Fibroblast of upper back skin (primary cell): ENCODE measurements at places on chromosomes 13 and 19.

DNA sequence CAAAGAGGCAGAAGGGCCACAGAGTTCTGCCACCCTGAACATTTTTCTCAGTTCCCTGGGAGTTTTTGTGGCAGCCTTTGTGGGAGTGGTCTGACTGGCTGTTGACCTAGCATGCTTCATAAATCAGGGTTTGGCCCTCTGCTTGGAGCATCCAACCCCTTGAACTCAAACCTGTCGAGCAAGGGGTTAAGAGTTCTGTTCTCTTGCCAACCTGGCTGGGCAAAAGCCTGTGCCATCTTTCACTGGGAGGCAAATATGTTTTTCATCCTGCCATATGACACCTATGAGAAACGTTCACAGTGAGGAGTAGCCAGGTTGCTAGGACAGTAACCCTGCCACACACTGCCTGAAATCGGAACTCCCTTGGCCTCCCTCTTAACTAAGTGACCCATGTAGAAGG, 7.7 kb upstream of the TEX26 start:
- DNase-seq = no peak

DNA sequence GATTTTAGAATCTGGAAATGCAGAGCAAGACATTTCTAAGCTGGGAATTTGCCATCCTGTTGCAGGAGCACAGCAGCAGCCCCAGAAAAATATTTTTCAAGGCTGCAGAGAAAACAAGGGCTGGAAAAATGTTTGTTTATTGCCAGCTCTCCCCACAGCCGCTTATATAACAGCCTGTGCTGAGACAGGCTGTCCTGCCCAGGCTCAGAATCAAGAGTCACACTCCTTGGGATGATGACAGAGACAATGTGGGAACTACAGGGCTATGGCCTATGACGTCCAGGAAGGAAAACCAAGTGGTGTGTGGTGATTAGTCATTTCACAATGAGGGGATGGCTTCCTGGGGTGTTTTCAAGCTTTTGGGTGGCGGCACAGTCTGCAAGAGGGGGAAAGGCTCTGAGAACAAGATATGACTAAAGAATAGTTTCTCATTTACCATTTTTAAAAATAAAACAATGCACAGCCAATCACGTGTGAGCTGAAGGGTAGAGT, 136.3 kb upstream of the SERP2 start:
- peak; percentile 86 for DNase-seq

DNA sequence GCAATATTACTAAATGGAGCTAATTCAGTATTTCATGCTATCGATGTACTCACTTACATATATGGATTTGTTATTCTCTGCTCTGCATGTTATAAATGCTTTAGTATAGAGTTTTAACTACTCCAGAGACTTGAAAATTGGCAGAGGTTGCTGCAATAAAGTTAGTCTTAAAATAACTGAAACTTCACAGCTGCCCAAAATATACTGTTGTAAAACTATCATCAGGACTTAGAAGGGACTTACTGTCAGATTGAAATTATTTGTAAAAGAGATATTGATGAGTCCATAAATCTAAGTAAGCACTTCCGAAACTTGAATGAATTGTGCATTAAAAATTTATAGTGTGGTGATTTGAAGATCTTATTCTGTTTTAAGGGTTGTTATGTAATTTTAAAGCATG, 1178.2 kb upstream of the PCDH20 start:
- DNase-seq = no peak

GRCh38 chr19:12986726-12987125, 8.5 kb upstream of the NFIX start:
- DNase-seq = no peak

DNA sequence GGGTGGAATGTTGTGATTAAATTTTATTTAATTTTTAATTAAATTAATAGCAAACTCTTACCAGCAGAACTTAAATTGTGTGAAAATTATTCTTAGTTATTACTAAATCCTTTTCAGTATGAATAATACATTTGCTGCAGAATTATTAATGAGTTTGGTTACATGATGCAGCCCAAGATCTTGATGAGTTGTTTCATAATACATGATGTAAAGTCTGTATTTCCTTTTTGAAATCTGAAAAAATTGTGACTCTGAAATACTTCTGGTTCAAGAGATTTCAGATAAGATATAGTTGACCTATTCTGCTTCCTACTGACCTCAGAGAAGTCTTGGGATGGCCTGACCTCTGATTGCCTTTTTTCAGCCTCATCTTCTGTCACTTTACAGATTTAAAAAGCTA, 11.1 kb downstream of the SAE1 start:
- DNase-seq = no peak

- DNase-seq = no peak
Observed at GRCh38 chr13:26473571-26474230, 83.8 kb upstream of the WASF3 start.

DNA sequence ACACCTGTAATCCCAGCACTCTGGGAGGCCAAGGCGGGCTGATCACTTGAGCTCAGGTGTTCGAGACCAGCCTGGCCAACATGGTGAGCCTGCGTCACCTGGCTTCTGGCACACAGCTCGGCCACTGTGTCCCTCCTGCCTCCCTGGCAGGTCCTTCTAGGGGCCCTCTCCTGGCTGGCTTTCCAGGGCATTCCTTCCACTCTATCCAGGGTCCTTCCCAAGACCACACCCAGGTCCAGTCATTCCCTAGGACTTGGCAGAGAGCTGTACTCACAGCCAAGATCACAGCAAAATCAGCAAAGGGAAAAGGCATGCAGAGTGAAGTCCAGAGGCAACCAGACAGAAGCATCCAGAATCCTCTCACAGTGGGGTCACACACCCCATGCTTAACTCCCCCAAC, 9.7 kb upstream of the HSH2D start:
- DNase-seq = no peak

- peak; percentile 98 for DNase-seq
Observed at GRCh38 chr13:30972888-30973377, 40.5 kb downstream of the TEX26 start.

DNA sequence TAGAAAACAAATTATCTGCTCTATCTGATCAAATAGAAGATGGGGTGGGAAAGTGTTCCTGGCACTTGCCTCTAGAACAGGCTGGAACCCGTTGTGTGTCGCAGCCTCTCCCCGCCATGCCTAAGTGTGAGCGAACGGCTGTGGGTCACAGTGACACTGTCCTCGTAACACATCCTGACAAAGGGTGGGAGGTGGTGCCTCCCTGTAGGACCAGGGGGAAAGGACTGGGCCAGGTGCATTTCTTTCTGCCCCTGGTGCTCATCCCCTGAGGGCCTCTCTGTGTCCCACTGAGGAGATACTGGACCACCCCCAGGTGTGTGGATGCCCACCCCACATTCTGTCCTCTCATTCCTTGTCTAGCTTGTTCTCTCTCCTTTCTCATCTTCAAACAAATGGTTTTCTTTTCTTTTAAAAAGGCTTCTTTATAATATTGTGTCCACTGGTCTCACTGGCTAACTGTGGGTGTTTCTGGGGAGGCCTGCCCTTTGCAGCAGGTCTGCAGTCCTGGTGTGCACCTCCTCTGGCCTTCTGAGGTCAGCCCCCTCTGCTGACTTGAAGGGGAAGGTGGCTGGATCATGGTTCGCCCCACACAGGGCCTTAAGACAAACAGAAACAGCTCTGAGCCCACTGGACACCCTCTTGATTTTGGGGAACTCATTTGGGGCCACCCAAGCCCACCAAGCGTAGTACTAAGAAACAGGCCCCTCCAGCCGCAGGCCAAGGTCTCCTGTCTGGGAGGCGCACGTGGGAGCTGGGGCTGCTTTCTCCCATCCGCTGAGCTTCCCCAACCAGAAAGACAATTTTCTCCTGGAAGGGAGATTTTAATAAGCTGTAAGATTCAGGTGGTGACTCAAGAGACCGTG, 152.5 kb upstream of the SOX1 start:
- no peak for DNase-seq

- no peak for DNase-seq
Observed at GRCh38 chr19:8397271-8397670, 7.1 kb downstream of the RAB11B start.

GRCh38 chr13:101217086-101217485, 199.2 kb downstream of the NALCN start:
- no peak for DNase-seq

DNA sequence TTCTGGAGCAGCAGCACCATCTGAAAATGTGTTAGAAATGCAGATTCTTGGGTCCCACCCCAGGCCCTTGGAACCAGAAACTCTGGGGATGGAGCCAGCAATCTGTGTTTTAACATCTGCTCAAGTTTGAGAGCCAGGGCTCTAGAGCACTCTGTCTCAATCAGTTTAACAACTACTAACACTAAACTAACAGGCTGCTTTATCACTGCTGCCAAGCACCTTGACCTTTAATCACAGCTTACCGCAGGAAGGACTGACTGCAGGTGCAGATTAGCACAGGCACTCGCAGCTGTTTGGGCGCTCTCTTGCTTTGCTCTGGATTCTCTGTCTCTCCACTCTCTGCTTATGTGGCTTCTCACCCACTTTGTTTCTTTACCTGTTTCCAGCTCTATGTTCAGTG, 163.5 kb downstream of the MTUS2 start:
- no peak for DNase-seq

GRCh38 chr13:93118081-93118615, 108.5 kb upstream of the GPC6 start:
- no peak for DNase-seq

DNA sequence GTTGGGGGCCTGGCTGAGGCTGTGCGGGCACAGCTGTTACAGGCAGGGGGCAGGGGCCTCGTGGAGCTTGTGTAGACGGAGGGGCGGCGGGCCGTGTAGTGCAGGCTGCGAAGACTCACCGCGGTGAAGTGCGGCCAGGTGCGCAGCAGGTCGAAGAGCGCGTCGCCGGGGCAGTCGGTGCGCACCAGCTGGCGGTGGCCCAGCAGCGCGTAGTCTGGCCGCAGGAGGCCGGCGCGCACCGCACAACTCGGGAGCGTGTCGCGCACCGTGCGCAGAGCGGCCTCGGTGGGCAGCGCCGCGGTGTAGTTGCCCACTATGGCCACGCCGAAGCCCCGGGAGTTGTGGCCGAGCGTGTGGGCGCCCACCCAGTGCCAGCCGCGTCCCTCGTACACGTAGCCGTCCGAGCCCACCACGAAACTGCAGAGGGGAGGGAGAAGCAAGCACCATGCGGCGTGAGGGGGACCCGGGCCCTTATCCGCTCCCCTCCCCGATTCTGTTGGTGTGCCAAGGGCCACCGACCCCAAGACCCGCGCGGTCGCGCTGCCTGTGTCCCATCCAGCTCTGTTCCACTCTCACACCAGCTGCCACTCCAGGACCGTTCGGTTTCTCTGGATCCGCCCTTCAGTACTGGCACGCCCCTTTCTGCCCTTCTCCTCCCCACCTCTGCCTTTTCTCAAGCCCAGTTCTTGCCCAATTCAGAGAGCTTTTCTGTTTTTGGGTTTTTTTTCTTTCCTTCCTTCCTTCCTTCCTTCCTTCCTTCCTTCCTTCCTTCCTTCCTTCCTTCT, 5.4 kb upstream of the RASAL3 start:
- no peak for DNase-seq

GRCh38 chr19:32866061-32866460, 3.5 kb downstream of the SLC7A9 start:
- DNase-seq = no peak

GRCh38 chr19:2250766-2251105, 1.6 kb downstream of the AMH start:
- no peak for DNase-seq
